Stimulated activated CD4-positive, alpha-beta T cell treated with anti-CD3 and anti-CD28 coated beads, Interleukin-1b, Interleukin-23, amount 100 ng/mL, for 1 hour (primary cell): ENCODE measurements at places on chromosomes 3 and 15.

DNA sequence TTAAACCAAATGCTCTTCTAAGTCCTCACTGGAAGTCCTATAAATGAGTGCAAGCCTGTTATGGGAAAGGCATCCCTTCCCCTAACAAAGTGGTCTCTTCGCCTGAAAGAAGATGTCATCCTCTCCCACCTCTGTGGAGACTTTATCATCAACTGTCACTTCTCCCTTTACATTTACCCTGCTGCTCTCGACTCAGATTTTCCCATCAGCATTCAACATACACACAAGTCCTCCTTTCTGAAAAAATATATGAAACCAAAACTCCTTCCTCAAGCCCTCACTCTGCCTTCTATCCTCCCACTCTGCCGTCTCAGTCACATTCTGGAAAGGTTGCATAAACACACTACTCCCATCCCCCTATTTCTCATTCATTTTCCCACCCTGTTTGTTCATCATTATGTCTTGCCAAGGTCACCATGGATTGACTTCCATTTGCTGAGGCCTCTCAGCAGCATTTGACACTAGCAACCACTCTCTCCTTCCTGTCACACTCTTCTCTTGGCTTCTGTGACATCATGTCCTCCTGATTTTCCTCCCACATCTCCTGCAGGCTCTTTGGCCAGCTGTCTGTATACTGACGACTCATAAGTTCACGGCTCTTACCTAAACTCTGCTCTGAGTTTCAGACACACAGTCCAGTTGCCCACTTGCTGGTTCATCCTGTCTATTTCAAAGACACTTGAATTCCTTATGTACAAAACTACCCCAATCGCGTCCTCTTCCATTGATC lies 70.3 kb upstream of the SMAD3 start:
- no peak for DNase-seq

DNA sequence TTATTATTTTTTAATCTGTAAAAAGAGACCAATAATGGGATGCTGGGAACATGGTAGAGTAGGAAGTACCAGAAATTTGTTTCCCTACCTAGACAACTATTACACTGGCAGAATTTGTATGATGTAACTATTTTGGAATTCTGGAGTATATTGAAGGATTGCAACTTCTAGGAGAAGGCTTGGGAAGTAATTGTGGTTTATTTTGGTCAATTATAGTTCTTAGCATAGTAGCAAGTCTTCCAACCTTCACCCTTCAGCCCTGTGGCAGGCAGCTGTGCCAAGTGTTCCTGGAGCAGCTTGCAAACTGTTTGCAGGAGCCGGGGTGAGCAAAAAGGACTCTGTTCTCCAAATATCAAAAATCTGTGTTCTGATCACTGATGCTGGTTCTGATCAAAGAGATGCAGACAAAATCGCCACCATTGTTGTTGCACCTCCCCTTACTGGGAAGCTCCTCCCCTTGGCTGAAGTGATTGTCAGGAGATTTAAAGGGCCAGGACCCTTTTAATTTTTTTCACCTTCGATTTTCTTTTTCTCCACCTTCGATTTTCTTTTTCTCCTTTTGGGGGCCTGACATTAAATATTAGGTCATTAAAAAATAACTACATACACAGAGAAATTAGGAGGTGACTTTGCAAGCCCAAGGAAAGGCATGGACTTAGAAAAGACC lies 363.3 kb downstream of the SLC9A9 start:
- DNase-seq, result no peak

GRCh38 chr15:25179673-25180511 lies 225.1 kb downstream of the SNRPN start:
- DNase-seq, result no peak

DNA sequence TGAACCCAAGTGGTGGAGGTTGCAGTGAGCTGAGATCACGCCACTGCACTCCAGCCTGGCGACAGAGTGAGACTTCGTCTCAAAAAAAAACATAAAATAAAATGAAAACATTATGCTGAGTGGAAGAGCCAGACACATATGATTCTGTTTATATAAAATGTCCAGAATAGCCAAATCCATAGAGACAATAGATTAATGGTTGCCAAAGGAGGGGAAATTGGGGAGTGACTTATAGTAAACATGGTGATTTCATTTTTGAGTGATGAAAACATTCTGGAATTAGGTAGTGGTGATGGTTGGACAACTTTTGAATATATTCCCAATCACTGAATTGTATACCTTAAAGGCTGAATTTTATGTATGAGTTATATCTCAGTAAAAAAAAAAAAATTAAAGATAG lies 172.0 kb upstream of the BFSP2 start:
- no peak for DNase-seq

DNA sequence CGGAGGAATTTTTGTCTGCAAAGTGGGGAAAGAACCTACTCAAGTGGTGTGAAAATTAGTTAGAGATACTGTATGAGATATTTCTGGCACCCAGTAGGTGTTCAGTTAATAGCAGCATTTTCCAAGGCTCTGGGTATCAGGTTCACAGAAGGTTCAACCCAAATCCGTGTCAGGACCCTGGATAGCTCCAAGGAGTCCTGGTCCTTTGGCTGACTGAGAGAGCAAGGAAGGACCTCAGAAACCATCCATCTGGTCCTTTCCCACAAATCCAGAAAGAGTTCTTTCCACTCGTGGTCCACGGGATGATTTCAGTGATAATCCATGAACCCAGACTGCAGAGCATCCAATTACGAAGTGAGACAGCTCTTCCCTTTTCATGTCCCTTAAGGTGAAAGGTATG lies 51.4 kb downstream of the SLC6A11 start:
- no peak for DNase-seq

DNA sequence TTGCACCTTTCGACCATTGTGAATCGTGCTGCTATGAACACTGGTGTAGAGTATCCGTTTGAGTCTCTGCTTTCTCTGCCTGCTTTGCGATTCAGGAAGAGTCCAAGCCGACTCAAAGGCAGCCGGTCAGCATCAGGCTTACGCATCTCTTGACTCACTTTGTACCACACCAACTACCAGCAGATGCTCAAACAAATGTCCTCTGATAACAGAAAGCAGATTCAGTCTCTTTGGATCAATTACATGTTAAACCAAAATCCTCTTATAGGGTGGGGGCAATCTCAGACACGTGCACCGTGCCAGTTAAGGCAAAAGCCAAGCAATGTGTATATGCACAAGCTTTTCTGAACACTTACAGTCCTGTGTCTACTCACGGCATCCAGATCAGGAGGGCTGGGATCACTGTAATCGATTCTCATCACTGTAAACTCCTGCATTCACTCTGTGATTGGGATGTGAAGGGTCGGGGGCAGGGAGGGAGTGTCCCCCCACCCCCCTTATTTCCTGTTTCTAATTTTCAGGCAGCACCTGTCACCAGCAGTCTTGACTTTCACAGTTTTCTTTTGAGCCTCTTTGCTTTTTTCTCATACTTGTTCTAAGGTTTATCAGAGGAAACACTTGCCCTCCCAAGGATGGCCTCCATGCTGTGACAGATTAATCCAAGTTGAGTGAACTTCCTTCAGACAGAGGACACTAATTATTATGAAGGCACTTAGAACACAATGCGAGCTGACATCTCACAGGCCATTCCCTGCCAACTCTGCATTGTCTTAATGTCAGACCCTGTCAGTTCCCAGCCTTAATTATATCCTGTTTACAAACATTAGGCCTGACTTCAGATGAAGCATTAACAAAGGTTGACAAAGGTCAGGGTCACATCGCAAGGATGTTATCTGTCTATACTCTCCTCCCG lies 153.5 kb downstream of the MECOM start:
- DNase-seq, result no peak

GRCh38 chr3:54347060-54347459 lies 224.7 kb downstream of the CACNA2D3 start:
- DNase-seq, result no peak

- DNase-seq, result no peak
Observed at GRCh38 chr3:30311781-30312180, 294.6 kb upstream of the TGFBR2 start.

DNA sequence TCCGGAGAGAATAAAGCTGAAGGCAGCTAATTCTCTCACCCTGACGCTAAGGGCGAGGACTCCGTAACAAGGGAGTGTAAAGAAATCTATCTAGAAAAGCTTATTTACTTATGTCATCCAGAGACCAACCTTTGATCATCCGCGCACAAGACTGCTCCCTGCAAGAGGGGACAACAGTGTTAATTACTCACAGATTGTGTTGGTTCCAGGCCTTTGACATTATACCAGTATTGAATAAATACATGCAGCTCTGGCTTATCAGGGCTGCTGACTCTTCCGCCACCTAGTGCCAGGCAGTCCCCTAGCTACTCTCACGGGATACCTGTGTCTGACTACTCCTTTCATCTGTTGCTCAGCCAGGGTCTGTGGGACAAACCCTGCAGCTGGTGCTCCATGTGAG lies 211.7 kb downstream of the DTWD1 start:
- no peak for DNase-seq

DNA sequence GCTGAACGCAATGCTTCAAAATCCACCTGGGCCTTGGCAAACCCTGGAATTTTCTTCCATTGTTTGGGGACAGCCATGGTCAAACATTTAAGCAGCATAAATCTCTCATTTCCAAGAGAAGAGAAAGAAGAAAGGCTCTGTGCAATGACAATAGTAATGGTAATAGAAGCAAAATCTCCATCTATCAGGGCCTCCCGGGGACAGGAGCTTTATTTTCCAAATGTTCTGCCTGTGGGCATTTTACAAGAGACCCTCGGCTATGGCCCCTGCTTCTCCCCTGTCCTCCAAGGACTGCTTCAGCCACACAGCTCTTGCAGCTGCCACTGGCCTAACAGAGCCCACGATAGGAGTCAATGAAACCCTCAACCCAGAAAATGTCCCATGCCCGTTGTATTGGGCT lies 12.7 kb upstream of the FAM240A start:
- DNase-seq, result no peak

DNA sequence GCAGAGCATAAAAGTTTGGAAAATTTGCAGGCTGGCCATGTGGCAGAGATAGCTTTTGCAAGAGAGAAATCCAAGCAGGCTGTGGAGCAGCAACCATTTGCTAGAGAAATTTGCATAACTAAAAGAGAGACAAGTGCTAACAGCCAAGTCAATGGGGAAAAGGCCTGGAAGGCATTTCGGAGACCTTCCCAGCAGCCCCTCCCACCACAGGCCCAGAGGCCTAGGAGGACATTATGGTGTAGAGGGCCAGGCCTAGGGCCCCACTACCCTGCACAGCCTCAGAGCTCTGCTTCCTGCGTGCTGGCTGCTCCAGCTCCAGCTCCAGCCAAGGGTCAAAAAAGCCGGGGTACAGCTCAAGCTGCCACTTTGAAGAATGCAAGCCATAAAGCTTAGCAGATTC lies 82.7 kb downstream of the MYO5A start:
- no peak for DNase-seq

GRCh38 chr3:52537726-52538421 lies 1.5 kb downstream of the UQCC5 start:
- no peak for DNase-seq

GRCh38 chr3:56314842-56315241 lies 153.4 kb downstream of the ERC2 start:
- DNase-seq, result no peak

DNA sequence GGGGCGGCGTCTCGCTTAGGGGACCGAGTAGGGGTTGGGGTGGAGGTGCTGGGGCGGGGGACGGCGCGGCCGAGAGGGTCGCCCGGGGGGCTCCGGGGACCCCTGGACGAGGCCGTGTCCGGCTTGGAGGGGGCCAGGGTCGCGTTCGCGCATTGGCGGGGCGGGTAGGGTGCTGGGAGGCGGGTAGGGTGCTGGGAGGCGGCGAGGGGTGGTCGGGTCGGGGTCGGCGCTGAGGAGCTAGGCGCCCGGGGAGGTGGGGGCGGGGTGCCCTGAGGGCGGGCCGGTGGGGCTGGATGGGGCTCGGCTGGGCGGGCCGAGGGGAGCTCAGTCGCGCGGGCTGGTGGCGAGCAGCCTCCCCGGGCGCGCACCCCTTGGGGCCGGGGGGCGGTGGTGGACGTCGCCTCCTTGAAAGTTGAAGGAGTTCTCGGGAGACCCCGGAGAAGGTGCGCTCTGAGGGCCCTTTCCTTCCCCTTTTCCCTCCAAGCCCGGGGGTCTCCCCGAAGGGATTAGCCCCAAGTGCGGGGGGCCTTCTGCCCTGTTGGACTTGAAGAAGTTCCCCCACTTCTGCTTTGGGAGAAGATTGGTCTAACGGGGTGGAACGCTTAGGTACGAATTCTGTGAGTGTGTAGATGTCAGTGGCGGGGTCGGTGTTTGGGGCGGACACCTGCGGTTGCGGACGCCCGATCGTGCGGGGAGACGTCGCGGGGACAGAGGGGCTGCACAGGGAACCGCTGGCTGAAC lies 543 bp downstream of the MEF2A start:
- no peak for DNase-seq

GRCh38 chr3:189121092-189121491 lies 50.7 kb upstream of the TPRG1 start:
- no peak for DNase-seq

DNA sequence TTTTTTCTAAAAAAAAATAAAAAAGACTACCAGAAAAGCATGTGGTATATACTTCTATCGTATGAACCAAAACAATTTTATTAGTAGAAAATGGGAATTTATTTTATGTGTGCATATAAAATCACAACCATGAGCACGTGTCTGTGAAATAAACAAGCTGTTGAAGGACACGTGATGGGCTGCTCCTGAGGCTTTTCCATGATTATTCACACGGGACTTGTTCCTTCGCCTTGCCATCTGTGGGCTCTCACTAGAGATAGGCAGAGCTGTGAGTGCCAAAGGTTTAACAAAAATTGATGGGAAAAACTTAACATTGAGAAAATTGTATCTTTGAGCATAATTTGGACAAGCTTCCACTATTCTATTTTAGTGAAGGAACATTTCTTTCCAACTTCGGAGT lies 12.4 kb upstream of the ETV5 start:
- DNase-seq, result no peak

DNA sequence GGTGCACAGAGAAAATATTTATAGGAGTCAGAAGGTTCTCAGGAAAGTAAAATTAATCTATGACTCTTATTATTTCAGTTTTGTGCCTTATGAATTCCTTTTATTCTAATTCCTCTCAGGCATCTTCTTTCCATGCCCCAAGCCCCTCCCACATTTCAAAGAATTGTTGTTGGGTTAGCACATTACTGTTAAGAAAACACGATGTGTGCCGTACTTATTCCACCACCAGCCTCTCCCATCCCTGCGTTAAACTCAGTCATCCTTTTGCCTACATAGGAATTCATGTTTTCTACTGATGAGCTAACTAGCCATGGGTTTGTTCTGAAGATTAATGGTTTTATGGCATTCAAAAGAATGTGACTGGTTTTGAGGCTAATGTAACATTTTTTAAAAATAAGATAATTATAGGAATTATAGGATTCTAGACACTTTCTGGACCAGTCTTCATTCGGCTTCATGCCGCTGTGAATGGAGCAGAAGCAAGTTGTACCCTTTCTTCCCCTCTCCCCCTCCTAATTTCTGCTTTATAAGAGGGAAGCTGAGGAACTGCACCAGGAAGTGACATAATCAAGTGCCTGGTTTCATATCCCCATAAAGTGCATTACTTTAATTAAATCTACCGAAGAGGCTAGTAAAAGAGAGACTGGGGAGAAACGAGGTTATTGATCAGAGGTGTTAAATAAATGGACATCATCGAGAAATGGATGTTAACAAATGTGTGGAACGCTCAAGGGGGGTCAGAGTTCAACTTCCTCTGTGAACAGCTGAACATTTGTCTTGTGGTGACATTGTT lies 12.3 kb upstream of the MB21D2 start:
- DNase-seq, result no peak
